Effector memory CD8-positive, alpha-beta T cell (primary cell): ENCODE measurements at places on chromosomes 3 and 15.

GRCh38 chr3:9914011-9914410 lies 2.9 kb upstream of the IL17RC start:
- no peak for DNase-seq

DNA sequence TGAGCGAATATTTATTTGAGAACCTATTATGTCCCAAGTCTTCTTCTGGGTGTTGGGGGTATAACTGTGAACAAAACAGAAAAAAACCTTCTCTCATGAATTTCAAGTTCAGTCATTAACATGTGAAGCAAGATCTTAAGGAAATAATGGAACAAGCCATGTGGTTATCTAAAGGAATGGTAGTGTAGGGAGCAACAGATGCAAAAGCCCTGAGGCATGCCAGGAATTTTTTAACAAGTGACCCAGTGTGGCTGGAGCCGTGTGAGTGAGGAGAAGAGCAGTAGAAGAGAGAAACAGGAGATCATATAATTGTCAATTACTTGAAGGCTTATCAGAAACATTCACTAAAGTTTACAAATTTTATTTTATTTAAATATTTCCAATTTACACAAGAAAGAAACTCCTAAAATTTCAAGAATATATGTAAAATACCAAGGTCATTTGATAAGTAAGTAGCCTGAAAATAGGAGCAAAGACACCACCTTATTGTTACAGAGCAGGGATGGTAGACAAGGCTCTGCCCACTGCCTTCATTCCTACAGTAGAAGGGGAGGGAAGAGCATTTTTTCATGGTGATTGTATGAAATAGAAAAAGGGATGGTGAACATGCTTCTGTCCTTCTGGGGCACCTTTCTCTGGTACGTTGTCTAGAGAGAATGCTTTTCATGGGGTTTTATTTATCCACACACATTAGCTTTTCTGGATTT lies 345.1 kb downstream of the PLOD2 start:
- DNase-seq: no peak

GRCh38 chr3:112561484-112561733 lies 353 bp downstream of the ATG3 start:
- DNase-seq: no peak

- DNase-seq: no peak
Measured at GRCh38 chr15:64112073-64112772, 16.4 kb downstream of the SNX1 start.

- no peak for DNase-seq
Measured at GRCh38 chr3:104520228-104520655, 846.5 kb upstream of the ALCAM start.
